ENCODE measurements at places on chromosomes 3 and 15. TPM values are rescaled to one million over a fixed set of nuclear protein-coding genes. Genes with fewer than 3 reads are reported as not detected.

The MESP2 gene
- total RNA-seq: not detected

The CX3CR1 gene
- not detected for total RNA-seq

The ARNT2 gene
- 2.2 TPM for total RNA-seq

The GOLGA8G gene
- not detected for total RNA-seq

The CATSPER2 gene
- total RNA-seq: 1.4 TPM

The RAF1 gene
- 125 TPM for total RNA-seq

The SLC22A14 gene
- not detected for total RNA-seq

The DAG1 gene
- total RNA-seq: 82.8 TPM

The SELENOT gene
- total RNA-seq: 121 TPM

The P2RY13 gene
- not detected for total RNA-seq

The TTLL13 gene
- not detected for total RNA-seq

The SAMMSON gene
- not detected for total RNA-seq

The FAM219B gene
- 29.3 TPM for total RNA-seq

The NPAP1 gene
- total RNA-seq: not detected

The RLBP1 gene
- total RNA-seq: not detected

The PDZRN3 gene
- 27.3 TPM for total RNA-seq

The CP gene
- 0.08 TPM for total RNA-seq

The MKRN2OS gene
- not detected for total RNA-seq

The NOX5 gene
- total RNA-seq: not detected

The CXCR6 gene
- not detected for total RNA-seq

The KBTBD12 gene
- not detected for total RNA-seq

The MYEF2 gene
- not detected for total RNA-seq

The ZPLD1 gene
- total RNA-seq: 0.15 TPM

The PLSCR2 gene
- not detected for total RNA-seq

The CFAP100 gene
- total RNA-seq: not detected

The HCN4 gene
- not detected for total RNA-seq

The ARPC4 gene
- 96.9 TPM for total RNA-seq

The GATA2 gene
- 19.8 TPM for total RNA-seq

The SH2D7 gene
- 0.36 TPM for total RNA-seq

The SENP8 gene
- total RNA-seq: 6.1 TPM

The CELF6 gene
- total RNA-seq: 0.05 TPM

The GOLGA6B gene
- not detected for total RNA-seq

The PAQR5 gene
- 0.06 TPM for total RNA-seq

The TMEM207 gene
- total RNA-seq: not detected

The DLEC1 gene
- not detected for total RNA-seq

The KNG1 gene
- total RNA-seq: not detected

The GOLGA8T gene
- total RNA-seq: not detected

The PHLDB2 gene
- total RNA-seq: 93.4 TPM

The NME9 gene
- 0.08 TPM for total RNA-seq

The BOC gene
- total RNA-seq: 15.3 TPM

The EXD1 gene
- total RNA-seq: not detected

The BTLA gene
- total RNA-seq: not detected

The IGSF10 gene
- not detected for total RNA-seq

The CLRN1 gene
- not detected for total RNA-seq

The LCTL gene
- total RNA-seq: 2.0 TPM

The ACAN gene
- not detected for total RNA-seq

Data from SJCRH30 (cell line).